AML-193 (cell line): ENCODE measurements at places on chromosomes 16 and 17.

GRCh38 chr16:83315271-83315670 is 492.5 kb upstream of the HSBP1 start:
- no peak for DNase-seq

DNA sequence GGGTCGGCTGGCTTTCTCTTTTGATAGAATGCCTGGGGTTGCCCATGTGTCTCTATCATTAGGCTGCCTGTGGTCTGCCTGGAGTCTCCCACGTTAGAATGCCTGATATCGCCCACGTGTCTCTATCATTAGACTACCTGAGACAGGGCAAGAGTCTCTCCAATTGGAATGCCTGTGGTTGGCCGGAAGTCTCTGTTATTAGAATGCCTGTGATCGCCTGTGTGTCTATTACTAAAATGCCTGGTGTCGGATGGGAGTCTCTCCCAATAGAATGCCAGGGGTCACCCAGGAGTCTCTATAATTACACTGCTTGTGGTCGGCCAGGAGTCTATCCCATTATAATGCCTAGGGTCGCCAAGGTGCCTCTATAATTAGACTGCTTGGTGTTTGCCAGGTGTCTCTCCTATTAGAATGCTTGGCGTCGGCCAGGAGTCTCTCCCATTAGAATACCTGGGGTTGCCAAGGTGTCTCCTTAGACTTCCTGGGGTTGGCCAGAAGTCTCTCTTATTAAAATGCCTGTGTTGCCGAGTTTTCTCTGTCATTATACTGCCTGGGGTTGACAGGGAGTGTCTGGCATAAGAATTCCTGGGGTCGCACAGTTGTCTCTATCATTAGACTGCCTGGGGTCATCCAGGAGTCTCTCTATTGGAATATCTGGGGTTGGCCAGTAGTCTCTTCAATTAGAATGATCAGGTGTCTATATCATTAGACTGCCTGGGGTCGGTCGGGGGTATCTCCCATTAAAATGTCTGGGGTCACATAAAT is 2272.8 kb downstream of the TP53TG3F start:
- no peak for DNase-seq

- DNase-seq: no peak
Observed at GRCh38 chr16:11913425-11914079, 2.2 kb downstream of the GSPT1 start.

- DNase-seq: no peak
Observed at GRCh38 chr17:16919663-16920627, 52.0 kb downstream of the TNFRSF13B start.

DNA sequence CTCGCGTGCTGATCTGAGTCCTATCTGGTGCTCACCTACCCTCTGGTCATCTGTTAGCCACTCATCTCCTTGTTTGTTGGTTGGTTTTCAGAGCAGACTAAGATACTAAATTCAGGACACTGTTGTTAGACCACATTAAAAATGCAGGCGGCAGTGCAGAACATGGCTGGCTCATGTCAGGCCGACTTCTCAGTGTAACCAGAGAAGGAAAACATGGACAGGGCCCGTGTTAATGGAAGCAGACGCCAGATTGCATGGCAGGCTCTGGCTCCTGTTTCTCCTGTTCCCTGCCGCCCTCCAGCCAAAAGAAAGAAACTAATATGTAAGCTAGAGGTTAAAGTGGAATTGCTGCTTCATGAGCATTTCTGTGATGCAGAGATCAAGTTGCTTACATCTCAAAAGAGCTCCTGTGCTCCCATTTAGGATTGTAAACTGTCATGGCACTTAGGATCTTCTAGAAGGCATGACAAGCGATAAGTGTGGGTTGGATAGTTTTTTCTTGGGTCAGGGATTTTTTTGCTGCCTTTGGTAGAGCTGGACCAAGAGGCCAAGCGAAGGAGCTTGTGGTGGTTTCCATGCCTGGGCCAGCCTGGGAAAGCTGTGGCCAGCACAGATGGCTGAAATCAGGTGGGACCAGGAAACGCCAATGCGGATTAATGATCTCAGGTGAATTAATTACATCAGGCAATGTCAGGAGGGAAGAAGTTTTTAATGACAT is 56.1 kb downstream of the YPEL2 start:
- no peak for DNase-seq

GRCh38 chr17:17518951-17519350 is 22.8 kb upstream of the RASD1 start:
- no peak for DNase-seq

DNA sequence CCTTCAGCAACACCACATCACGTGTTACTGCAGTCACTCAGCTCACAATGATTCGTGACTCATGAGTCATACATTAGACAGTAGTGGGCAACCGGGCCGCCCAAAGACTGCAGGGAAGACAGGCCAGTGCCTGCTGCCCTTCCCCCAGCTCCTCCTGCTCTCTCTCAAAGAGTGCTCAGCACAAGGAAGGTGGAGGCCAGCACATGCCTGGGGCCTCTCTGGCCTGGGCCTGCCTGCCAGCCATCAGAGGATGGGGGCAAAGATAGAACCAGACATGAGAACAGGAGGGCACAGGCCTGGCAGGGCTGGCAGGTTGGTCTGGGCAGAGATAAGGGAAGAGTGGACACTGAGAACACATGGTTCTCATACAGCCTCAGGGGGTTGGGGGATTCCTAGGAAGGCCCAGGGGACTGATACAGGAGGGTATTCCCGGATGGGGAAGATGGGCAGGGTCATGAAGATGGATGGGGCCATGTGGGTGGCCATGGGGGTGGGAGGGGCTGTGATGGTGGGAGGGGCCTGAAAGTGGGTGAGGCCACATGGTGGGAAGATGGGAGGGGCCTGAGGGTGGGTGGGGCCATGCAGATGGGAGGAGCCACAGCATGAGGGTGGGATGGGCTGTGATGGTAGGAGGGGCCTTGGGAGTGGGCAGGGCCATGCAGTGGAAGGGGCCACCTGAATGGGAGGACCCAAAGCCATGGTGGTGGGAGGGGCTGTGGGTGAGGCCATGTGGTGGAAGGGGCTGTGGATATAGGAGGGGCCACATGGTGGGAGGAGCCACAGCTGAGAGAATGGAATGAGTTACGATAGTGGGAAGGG is 29.0 kb downstream of the KATNB1 start:
- no peak for DNase-seq

GRCh38 chr17:19977293-19978208 is at the start of gene AKAP10:
Gene AKAP10, minus strand, starts transcription at chr17:19977828. Its CDS starts 149 bp downstream, at chr17:19977679.
- DNase-seq: peak; percentile 89

GRCh38 chr17:17844079-17844478 is 7.3 kb upstream of the SREBF1 start:
- DNase-seq: no peak

DNA sequence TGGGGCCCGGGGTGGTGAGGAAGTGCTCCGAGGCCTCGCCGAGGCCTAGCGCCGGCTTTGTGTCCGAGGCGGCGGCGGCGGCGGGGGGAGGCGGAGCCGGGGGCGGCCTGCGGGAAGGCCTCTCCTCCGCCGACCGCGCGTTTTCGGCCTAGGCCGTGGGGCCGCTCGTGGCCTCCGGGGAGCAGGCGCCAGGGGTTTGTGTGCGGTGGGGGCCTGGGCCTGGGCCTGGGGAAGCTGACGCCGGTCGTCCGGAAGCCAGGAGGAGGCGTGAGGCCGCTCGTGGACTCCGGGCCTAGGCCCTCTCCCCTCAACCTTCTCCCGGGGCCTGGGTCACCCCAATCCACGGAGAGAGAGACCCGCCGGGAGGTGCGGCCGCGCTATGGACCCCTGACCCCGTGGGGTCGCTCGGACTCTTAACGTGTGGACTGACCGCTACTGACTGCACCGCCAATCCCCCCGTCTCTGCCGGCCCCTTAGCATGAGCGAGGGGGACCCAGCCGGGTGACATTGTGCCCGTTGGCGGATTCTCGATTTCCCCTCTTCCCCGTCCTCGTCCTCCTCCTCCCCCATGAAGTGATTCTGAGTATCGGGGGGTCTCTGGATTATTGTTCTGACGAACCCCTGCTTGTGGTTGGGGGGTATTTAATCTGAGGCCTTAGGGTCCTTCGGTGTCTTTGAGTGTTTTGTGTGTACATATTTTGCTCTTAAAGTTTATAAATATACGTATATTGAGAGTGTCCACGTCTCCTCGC is 660 bp downstream of the RBBP6 start:
- DNase-seq: peak; percentile 35

- DNase-seq: no peak
Observed at GRCh38 chr16:87847785-87848675, 21.3 kb downstream of the SLC7A5 start.

- DNase-seq: no peak
Observed at GRCh38 chr17:74677558-74678466, 34.9 kb downstream of the CD300LF start.

DNA sequence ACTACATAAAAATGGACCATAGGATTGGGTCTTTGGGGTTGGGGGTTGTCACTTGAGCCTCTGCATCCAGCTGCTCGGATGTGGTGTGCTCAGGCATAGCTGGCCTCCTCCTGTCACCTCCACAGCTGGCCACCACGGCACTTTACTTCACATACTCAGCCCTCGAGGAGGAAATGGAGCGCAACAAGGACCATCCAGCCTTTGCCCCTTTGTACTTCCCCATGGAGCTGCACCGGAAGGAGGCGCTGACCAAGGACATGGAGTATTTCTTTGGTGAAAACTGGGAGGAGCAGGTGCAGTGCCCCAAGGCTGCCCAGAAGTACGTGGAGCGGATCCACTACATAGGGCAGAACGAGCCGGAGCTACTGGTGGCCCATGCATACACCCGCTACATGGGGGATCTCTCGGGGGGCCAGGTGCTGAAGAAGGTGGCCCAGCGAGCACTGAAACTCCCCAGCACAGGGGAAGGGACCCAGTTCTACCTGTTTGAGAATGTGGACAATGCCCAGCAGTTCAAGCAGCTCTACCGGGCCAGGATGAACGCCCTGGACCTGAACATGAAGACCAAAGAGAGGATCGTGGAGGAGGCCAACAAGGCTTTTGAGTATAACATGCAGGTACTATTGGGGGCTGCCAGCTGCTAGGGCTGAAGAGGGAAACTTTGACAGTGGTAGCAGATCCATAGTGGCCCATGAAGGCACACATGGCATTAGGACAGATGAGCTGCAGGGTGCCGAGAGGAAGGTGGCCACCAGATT is 30.8 kb downstream of the CDIP1 start:
- DNase-seq: no peak
